H9 (cell line): ENCODE measurements at places on chromosomes 7 and 10. TPM values are rescaled to one million over a fixed set of nuclear protein-coding genes. Genes with fewer than 3 reads are reported as not detected.

- DNase-seq = no peak
Observed at GRCh38 chr7:73520673-73521635, 1.1 kb downstream of the BAZ1B start.

DNA sequence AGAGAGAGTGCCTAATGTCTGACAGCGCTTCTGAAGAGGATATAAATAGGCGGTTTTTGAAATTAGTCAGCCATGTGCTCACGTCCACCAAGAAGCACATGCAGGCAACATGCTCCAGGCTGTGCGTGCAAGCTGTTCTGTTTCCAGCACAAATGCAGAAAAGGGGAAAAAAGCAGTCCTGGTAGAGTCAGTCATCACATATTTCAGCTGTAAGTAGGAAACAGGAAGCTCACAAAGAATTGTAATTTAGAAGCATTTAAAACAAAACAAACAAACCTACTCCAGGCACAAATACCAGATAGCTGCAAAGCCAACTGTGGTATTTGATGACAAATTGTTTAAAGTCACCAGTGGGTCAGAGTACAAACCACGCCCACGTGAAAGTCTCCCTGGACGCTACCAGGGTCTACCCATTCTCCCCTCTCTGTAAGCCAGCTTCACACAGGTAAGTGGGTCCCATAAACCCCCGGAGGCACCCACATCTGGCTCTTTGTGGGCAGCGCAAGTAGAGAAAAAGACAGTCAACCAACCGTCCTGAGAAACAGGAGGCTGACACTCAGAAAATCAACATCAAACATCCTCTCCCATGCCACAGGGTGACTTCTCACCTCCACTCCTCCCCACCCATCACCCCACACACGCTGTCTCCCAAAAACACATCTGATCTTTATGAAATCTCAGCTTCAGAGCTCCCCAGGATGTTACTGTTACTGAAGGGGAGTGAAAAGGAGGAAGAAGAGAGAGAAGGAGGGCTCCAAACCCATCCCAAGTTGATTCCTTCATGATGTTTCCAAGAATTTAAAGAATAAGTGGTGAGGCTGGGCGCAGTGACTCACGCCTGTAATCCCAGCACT, 186.4 kb downstream of the FAM107B start:
- DNase-seq = peak; percentile 14

DNA sequence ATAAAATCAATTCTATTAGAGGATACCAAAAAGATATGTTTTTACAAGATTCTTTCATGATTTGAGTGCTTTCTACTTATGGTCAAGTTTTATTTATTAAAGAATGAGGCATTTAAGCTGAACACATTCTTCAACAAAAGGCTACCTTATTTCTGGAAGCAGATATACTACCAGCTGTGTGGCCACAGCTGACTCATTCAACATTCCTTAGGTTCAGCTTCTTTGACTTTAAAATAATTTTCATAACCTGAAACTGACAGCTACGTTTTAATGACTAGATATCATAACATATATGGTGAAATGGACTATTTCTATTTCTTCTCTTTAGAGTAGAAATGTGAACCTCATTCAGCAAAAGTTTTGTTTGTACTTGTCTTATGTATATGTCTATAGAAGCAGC, 414.2 kb upstream of the SEMA3C start:
- DNase-seq = no peak

- DNase-seq = no peak
Observed at GRCh38 chr7:47473499-47474210, 108.3 kb downstream of the TNS3 start.

DNA sequence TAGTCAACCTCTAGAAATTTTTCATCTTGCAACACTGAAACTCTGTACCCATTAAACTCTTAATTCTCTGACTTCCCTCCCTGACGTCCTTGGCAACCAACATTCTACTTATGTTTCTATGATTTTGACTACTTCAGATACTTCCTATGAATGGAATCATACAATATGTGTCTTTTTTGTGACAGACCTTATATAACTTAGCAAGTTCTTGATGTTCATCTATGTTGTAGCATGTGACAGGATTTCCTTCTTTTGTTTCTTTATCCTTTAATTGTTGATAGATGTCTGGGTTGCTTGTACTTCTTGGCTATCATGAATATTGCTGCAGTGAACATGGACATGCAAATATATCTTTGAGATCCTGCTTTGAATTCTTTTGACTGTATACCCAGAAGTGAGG, 240.8 kb downstream of the ADK start:
- no peak for DNase-seq

GRCh38 chr7:113835367-113835766, 83.4 kb downstream of the PPP1R3A start:
- DNase-seq = no peak

GRCh38 chr7:51606601-51607154, 290.1 kb upstream of the COBL start:
- DNase-seq = no peak

DNA sequence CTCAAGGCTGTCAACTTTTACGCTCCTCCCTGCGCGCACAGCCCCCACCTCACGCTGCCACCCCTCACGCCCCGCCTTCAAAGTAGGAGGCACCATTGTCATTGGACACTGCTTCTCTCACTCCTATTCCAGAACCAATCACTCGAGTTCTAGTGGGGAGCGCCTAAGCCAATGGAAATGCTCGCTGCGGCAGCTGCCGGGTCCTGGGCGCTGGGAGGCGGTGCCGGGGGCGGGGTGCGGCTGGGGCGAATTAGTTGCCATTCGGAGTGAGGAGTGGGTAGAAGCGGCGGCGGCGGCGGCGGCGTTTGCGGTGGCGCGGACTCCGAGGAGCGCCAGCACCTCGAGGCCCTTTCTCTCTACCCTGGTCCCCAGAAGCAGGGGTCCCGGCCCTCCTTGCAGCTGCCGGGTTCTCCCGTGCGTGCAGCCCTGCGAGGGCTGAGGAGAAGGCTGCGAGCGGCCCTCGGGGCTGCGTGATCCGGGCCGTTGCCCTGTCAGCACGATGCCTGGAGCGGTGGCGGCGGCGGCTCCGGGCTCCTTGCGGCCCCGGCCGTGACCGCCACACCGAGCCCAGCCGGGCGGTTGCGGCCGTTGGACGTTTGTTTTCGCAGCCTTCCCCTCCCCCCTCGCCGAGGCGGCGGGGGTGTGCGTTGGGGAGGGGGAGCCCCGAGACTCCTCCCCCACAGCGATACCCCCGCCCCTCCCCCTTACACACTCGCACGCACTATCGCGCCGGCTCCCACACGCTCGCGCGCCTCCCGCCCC, at the start of gene GLCCI1:
TSS of gene GLCCI1 (plus strand) at position 253 of the 762 bp plus-strand sequence. CDS start 555 bp downstream, outside the sequence.
- peak; percentile 98 for DNase-seq

DNA sequence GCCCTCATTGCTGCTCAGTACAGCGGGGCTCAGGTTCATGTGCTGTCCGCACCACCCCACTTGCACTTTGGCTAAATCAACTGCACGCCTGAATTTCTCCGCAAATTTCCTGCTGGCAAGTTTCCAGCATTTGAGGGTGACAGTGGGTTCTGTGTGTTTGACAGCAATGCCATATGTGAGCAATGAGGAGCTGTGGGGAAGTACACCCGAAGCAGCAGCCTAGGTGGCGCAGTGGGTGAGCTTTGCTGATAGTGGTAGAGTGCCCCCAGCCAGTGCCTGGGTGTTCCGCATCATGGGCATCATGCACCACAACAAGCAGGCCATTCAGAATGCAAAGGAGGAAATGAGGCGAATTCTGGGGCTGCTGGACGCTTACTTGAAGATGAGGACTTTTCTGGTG, 103.9 kb upstream of the POT1 start:
- peak; percentile 65 for DNase-seq

- DNase-seq = no peak
Observed at GRCh38 chr7:83646027-83646426, 2.9 kb downstream of the SEMA3E start.

DNA sequence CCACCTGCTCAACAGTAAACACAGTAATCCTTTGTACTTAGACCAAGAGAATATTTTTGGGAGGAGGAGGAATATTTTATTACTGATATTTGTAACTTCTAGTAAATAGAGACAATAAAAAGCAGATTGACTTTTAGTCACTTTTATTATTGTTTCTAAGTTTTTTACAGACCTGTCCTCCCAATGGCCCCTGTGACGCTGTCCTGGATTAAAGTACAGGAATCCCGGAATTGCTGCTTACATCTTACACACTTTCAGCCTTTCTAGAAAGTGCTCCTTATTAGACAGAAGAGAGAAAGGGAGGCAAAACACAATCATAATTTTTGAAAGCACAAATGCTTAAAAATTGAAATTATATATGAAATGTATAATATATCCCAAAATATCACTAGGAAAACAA, 86.4 kb upstream of the PRKG1 start:
- DNase-seq = no peak

DNA sequence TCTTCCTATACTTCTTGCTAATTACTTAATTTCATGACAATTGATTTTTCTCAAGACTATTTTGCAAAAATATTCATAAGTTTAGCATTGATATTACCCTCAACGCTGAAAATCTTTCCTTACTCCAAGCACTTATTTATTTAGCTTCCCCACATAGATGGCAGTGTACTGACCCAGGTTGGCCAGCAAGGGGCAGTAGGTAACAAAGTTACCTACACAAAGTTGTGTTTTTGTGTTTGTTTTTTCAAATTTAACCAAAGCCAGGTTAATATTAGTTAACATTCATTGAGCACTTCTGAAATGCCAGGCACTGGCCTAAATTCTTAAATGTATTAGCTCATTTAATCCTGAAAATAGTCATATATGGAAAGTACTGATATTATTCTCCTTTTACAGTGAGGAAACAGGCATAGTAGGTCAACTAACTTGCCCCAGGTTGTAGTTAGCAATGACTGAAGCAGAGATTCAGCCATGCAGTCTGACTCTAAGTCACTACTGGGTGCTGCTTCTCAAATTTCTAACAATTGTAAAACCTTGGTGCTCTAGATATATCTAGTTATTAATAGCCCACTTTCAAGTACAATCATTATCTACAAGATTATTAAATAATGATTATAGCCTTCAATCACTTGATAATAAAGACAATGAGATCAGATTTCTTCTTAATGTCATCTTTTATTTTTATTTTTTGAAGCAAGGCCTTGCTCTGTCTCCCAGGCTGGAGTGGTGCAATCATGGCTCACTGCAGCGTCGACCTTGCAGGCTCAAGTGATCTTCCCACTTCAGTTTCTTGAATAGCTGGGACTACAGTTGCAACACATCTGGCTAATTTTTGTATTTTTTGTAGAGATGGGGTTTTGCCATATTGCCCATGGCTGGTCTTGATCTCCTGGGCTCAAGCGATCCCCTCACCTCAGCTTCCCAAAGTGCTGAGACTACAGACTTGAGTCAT, 5.8 kb upstream of the GGCT start:
- DNase-seq = no peak

- DNase-seq = no peak
Observed at GRCh38 chr7:74625446-74625845, 32.1 kb upstream of the GTF2I start.

DNA sequence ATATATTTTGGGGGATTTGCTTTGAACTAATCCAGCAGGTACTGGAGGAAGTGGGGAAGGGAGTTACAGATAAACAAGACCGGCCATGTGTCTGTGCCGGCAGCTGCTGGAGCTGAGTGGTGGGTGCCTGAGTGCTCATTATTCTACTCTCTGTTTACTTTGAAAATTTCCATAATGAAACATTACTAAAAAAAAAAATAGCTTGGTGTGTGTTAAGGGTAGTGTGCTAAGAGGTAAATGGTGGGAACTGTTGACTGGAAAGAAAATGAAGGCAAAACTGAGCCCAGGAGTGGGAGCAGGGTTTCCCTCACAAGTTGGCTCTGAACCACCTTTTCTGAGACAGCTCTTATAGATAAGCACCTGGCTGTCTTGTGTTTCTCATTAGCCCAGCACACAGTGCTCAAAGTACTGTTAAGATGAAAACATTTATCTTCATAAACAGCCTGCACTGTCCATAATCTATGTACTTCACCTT, 50.6 kb downstream of the PARD3 start:
- no peak for DNase-seq

DNA sequence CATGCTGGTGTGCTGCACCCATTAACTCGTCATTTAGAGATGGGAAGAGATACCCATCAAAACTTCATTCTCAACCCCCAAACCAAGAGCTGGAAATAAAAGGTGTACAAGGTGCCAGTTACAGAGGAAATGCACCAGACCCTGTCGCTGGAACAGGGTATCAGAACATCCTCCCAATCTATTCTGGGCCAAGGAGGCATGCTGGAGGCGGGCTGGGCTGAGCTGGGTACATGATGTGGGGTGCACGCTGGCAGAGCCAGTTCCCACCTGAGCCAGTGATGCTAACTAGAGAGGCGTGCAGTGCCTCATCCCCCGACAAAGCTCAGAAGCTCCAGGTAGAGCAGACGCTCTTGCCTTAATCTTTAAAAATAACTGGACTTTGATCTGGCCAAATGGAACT, 70.1 kb downstream of the NPSR1 start:
- DNase-seq = no peak

DNA sequence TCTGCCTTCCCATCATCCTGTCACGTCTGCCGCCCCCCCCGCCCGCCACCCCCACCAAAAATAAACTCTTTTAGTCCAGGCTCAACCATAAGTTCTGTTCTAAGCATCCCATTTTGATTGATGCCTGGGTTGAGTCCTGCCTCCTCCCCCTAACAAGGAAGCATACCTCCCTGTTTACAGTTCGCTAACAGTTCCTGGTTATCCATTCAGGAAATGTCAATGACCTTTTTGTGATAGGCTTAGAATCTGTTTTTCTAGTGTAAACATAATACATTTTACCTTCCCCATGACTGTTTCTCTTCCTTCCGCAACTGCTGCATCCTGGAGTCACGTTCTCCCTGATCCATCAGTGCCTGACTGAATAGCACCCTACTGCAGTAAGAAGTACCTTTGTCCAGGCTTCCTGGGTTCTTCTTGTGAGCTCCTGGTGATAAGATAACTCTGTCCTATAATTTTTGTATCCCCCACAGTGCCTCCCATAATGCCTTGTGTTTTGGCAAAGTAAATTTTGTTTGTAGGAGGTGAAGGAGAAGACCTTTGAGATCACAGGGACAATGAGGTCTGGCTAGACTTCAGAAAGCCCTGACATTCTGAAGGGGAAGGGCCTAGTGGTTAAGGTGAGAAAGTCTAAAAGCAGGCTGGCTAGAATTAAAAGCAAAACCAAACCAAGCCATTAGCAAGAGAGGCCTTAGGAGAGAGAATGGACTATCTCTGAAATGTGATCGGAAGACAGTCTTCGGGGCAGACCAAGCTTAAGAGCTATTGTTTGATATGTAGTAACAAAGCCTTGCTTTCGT, 7.3 kb downstream of the AGFG2 start:
- no peak for DNase-seq

- DNase-seq = no peak
Observed at GRCh38 chr10:7435674-7436073, 24.8 kb upstream of the SFMBT2 start.

DNA sequence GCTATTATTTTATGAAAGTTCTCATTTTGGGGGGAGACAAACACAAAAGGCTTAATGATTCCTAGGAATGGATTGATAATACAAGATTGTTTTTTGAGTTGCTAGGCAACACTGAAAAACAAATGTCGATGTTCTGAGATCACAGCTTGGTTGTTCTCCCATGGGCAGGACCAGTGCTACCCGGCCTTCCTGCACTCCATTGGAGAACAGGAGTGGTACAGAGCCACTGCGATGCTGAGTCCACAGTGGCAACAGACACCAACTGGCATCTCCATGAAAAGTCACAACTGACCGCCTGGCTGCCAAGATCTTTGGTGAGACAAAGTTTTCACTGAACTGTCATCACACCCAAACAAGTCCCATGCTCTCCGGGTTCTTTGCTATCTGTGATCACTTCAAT, 68.9 kb upstream of the NMT2 start:
- no peak for DNase-seq

GRCh38 chr7:42913591-42913990, 1.7 kb upstream of the C7orf25 start:
- DNase-seq = no peak

Gene UNCX
- total RNA-seq = not detected in 2 replicates

Gene SHTN1
- total RNA-seq = 21.3 and 22.1 TPM in 2 replicates

Gene AKR1C8
- not detected in 2 replicates for total RNA-seq

Gene NAT16
- total RNA-seq = 0.50 and 0.88 TPM in 2 replicates

Gene PRPS1L1
- total RNA-seq = not detected in 2 replicates
